ENCODE measurements at places on chromosomes 7 and 10.
A peak's percentile ranks its signal among the peaks of the same experiment; 100 is the strongest.

DNA sequence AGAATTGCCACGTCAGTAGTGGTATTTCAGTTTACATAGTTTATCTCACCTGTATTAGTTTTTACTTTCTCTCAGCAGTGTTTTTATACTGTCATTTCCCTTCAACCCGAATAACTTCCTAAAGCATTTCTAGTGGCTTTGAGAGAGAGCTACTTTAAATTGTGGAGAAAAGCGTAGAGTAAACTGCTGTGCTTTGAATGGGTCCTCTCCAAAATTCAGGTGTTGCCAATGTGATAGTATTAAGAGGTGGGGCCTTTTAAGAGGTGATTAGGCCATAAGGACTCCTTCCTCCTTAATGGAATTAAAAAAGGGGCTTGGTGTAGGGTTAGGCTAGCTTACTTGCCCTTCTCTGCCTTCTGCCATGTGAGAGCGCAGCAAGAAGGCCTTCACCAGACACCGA lies 98.4 kb downstream of the LCOR start:
- no peak for DNase-seq

- no peak for DNase-seq
Observed at GRCh38 chr10:86830043-86830591, 73.7 kb downstream of the BMPR1A start.

- DNase-seq: no peak
Observed at GRCh38 chr10:22984066-22984465, 56.2 kb downstream of the ARMC3 start.

DNA sequence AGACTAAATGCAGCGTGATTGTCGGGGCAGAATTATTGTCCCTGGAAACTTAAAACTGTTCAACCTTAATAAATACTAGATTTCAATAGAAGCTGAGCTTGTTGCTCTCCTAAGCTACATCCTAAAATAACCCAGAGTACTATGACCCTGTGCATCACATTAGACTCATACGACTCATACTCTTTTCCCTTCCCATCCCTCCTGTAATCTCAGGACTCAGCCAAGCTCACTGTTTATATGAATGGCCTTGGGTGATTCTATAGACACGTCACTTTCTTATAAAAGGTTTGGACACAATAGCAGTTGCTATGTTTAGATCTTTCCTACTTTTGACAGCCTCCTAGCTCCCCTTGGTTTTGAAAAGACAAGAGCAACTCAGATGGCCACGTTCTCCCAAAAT lies 17.2 kb downstream of the TCF7L2 start:
- peak; percentile 95 for DNase-seq

DNA sequence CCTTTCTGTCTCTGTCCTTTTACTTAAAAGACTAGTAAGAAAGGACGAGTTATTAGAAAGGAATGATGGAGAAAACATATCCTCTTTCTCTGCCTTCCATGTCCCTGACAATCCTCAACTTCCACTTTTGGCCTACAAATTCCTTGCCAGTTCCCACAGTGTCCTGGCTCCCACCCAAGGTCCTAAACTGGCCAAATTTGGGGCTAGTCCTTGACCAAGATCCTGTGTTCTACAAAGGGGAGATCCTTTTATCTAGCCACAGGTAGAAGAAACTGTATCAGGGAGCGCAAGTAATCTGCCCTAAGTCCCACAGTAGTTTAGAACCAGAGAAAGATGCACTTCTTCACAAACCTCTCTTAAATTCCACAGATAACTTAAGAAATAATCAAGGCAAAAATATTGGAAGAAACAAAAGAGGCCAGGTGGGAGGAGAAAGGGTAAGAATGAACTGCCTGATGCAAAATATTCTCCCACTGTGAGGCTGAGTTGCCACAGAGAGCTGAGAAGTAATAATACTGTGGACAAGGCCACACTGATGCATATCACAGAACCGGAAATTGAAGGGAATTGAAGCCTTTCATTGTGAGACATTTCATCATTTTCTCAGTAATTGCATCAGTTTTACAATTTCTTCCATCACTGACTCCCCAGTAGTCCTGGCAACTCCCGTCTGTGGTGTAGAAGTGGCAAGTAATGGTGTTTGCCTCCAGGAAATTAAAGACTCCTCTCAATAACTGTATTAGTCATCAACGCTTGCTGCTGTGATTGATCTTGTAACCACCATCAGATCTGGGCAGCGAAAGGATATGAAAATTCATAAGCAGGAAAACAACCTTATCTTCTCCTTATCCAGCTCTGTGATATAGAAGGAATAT lies 47.2 kb downstream of the DNAJC12 start:
- DNase-seq: peak; percentile 29

- no peak for DNase-seq
Observed at GRCh38 chr7:39624442-39624807, 1.1 kb downstream of the RALA start.

DNA sequence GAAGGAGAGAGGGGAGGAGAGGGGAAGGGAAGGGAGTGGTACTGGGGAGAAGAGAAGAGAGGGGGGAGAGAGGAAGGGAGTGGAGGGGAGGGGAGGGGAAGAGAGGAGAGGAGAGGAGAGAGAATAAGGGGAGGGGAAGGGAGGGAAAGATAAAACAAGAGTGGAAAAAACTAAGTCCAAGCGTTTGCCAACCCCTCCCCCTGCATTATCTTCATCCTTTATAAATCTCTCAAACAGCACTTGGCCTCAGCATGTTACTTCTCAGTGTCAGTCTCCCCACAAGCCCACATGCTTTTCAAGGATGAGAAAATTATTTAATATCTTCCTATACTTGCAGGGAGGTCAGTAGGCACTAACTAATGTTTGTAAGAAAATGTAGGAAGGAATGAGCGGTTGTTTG lies 204.5 kb downstream of the LSM5 start:
- no peak for DNase-seq

DNA sequence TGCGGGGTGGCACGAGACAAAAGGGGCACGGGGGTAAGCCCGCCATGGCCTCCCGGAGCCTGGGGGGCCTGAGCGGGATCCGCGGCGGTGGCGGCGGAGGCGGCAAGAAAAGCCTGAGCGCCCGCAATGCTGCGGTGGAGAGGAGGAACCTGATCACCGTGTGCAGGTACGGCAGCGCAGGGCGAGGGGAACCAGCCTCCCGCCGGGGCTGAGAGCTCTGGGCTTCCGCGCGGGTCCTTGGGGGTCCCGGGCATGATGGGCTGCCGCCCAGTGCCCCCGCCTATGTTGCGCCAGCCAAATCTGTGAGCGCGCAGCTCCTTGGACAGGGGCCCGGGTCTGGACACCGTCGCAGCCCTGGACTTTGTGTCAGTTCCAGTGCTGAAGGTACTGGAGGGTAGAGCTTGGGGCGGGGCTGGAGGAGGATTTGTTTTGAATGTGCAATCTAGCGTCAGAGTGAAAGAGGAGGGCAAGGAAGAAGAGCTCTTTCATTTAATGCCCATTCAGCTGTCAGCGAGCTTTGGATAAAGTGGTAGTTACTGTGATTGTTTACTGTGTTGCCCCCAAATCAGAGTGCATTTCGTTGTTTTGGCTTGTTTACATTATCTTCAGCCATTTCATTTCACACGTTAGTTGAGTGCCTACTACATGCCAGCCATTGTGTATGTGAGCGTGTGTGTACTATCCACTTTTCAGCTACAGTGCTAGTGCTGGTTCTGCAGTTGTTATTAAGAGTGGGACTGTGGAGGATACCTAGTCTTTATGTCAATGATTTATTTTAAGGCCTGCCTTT lies 777 bp downstream of the RUNDC3B start:
- DNase-seq: no peak

DNA sequence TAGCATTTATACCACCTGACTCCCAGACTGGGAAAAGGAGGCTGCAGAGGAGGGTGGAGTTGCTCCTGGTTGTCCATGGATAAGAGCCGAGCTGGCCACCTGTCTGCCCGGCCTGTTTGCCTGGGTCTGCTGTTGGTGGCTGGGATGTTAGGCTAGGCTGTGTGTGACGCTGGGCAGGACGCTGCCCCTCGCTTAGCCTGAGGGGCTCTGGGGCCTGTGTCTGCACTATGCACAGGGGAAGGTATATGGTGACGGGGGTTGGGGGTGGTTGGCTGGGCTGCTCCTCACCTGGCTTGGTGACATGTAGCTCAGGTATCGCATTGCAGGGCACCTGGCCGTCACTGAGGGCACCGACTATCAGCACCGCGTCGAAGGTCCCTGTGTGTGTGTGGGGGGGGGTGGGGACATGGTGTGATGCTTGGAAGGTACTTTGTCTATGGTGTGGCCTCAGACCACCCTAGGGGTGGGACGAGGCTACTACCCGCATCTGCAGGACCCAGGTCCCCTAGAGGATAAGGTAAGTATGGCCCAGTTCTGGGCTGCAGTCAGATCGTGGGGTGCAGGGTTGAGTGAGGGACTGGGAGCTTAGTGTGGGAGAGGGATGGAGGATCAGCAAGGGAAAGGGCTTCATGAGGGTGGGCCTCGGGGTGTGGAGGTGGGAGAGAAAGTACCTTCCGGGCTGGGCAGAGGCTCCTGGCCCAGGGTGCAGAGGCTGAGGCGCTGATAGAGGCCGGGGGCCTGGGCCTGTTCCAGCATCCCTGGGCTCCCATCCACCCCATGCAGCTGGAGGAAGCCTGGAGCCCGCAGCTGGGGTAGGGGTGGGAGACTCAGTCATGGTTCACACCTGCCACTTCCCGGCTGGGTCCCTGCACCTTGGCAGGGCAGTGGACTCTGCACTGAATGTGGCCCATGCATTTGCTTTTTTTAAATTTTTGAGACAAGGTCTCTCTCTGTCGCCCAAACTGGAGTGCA lies 2.3 kb downstream of the METTL27 start:
- no peak for DNase-seq

GRCh38 chr7:98869597-98870120 lies at the start of gene TMEM130:
TSS of gene TMEM130 (minus strand) at chr7:98870014. CDS start at chr7:98869861, 153 bp downstream.
- DNase-seq: no peak

DNA sequence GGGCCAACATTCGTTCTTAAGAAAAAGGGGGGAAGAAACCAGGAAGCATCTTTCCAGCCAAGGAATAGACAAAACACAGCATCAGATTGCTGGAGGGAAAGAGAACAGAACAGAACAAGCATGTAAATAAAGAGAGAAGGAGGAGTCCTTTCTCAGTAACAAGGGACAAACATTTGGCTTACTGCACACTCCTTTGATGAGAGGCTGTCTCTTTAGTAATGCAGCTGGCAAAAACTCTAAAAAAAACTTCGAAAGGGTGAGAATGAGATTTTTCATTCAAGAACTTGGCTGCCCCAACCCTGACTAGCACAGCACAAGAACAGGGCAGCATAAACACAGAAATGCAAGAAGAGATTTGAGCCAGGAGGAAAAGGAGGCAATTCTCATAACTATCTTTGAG lies 38.9 kb upstream of the IL6 start:
- no peak for DNase-seq

- no peak for DNase-seq
Observed at GRCh38 chr7:55152516-55152915, 133.7 kb downstream of the EGFR start.

DNA sequence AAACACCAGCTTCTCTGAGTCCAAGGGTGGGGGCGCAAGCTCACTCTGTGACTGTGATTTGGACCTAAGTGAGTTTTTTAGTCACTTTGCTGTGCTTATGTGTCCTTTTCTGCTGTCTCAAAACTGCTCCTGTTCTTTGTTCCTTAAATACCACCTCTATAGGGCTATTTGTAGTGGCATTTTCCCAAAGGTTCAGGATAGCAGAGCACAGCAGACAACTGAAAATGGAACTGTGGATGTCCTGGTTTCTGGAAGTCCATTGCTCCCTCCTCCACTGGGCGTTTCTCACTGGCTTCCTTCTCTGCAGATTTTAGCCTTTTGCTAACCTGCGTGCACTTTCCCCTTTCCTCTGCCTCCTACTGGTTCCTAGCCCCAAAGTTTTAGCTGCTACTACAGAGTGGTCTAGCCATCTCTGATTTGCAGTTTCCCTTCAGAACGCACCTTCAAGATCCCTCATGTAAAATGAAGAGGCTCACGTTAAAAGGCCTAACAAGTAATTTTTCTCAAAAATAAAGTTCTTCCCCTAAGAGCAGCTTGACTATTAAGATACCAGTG lies 25.6 kb downstream of the BLVRA start:
- DNase-seq: no peak

- peak; percentile 61 for DNase-seq
Observed at GRCh38 chr10:60951272-60951724, 7.3 kb upstream of the RHOBTB1 start.
